ENCODE measurements at places on chromosomes 1 and 21.

DNA sequence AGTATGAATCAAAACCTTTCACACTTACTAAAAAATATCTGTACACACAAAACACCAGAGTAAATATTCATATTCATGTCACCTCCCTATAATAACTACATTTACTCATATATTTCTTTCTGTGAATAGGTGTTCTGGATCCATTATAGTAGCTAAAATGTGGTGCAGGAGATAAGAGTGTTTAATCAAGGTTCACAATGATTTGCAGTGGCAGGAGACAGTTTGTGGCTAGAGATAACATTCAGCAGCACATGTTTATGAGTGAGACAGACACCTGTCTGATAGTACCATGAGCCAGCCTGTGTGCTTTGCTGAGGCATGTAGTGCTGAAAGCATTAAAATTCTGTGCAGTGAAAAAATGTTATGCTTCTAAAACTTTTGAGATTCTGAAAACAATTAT is 410.3 kb downstream of the SRGAP2C start:
- DNase-seq: no peak

GRCh38 chr1:9643351-9644256 is 7.9 kb upstream of the PIK3CD start:
- DNase-seq: no peak

- no peak for DNase-seq
Measured at GRCh38 chr21:36613059-36613458, 85.9 kb upstream of the SIM2 start.

- DNase-seq: no peak
Measured at GRCh38 chr1:59871746-59872145, 54.8 kb downstream of the CYP2J2 start.

GRCh38 chr1:115560027-115560426 is 81.7 kb upstream of the VANGL1 start:
- DNase-seq: no peak

DNA sequence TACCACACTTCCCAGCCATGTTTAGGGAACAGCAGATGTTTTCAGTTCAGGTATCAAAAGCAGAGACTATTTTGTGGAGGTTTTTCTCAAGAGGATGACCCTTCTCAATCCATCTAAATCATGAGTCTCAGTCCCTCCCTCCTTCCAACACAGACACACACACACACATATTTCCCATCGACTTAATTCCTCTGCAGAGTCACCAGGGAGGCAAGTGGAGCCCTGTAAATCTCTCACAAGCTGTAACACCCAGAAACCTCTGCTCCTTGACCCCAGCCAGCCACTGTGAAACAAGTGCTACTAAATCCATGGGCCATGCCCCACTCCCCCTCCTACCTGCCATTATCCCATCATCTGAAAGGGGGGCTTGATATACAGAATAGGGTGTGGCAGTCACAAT is 10.6 kb upstream of the KCND3 start:
- DNase-seq: no peak

GRCh38 chr1:27037518-27037917 is 24.9 kb upstream of the TENT5B start:
- DNase-seq: no peak

- DNase-seq: no peak
Measured at GRCh38 chr1:170221495-170221894, 75.7 kb downstream of the NTMT2 start.

DNA sequence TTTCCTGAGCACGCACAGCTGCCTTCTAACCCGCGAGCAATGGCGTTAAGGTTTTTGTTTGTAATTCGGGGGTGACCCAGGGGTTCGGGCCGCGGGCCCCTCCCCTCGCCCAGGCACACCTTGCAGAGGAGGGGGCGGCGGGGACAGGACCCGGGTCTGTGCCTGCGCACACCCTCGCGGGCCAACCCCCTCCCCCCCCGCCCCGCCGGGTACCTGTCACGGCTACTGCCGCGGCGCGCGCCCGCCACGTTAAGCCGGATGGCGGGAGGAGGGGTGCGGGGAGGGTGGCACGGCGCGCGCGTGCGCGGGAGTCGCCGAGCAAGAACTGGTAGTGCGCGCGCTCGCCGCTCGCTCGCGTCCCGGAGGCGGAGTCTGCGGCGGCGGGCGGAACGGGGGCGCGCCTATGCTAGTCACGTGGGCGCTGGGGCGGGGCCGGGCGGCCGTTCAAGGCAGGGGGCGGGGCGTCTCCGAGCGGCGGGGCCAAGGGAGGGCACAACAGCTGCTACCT is at the start of gene TPTE:
Gene TPTE, plus strand, starts transcription at position 493 of the 508 bp plus-strand sequence. CDS start 17,141 bp downstream, outside the sequence.
- DNase-seq: no peak

- peak; percentile 86 for DNase-seq
Measured at GRCh38 chr1:211469938-211470529, 21.9 kb downstream of the RD3 start.

DNA sequence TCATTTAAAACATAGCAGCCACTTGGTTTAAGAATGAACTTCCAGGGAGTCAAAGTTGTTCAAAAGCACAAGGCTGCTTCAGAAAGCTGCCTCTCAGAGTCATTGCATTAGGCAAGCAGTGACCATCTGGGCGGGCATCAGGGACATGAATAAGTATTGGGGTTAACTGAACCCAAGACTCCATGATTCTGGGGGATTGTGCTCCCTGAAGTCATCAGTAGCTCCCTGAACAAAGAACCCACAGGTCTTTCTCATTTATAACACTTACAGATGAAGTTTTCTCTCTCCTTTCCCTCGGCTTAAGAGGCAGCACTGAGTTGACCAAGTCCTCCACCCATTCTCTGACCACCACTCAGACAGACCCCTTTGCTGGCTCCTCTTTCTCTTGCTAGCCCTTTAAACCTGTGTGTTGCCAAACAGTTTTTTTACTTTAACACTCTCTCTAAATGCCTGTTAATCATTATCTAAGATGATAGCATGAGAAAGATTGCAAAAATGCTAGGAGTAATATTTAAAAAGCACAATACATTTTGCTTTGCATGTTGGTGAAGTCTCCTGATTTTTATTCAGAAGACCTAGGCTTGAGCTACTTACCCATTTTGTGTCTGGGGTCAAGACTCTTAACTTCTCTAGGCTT is 77.0 kb upstream of the ARHGAP29 start:
- no peak for DNase-seq

DNA sequence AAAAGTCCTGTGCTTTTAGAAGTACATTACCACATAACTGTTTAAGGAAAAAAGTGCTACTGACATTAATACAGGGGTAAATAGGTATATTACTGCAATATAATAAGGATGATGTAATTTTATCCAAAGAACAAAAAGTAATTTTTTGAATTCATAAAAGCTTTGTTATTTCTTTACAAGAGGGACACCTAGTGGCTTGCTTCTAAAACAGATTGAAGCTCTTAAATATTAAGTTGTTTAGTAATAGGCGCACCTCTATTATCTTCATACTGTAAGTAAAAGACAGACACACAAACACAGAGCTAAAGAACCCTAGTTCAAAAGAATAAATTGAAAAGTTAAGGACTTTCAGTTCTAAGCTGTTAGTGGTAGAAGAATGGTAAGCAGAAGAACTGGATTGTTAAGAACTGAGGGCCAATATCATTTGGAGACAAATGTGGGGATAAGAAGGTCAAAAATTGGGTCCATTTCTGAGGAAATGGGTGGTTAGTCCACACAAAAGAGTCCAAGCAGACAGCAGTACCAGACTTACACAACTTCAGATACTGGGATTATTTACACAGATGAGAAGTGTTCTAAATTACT is 15.4 kb downstream of the ZNHIT6 start:
- DNase-seq: no peak

- DNase-seq: peak; percentile 53
Measured at GRCh38 chr1:33163621-33164519, 18.0 kb downstream of the TRIM62 start.

GRCh38 chr1:87389011-87389410 is 60.3 kb downstream of the LMO4 start:
- no peak for DNase-seq

DNA sequence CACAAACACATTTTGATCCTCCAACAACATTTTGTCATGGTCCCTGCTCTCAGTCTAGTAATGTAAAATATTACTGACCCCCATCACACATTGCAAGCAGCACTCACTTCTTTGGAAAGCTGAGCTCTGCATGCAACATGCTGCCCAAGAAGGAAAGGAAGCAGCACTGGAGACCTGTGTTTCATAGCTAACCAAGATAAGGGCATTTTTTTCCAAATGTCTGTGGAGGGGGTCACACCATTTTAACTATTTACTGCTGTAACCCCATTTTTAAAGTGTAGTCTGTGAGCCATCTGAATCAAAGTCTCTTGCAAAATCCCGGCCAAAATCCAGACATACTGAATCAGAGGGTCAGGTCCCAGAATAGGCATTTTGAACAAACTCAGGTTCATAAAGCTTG is 4.5 kb upstream of the RASSF5 start:
- DNase-seq: no peak

DNA sequence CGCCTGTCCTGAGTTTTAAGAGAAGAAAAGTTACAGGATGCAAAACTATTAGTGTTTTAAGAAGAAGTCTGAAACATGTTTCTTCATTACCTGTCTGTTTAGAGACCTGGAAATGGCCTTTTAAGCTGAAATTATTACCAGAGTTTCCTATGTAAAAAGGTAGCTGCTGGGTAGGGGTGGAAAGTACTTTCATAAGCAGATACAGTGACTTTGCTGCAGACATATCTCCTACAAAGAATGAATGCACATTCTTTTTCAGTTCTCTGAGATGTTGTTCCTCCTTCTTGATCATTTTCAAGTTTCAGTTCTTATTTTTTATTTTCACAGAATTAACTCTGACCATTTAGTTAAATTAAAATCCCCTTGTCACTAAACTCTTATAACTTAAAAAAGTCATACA is 1329.6 kb downstream of the KCNT2 start:
- no peak for DNase-seq

DNA sequence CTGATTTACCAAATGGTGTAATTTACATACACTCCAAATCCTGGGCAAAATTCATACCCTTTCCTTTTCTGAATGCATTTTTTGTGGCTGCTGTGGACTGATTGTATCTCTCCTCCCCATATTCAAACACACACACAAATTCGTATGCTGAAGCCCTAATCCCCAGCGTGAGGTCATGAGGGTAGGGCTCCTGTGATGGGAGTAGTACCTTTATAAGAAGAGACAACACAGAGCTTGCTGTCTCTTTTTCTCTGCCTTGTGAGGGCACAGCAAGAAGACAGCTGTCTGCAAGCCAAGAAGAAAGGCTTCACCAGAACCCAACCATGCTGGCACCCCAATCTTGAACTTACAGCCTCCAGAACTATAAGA is 24.4 kb downstream of the DUSP10 start:
- no peak for DNase-seq

DNA sequence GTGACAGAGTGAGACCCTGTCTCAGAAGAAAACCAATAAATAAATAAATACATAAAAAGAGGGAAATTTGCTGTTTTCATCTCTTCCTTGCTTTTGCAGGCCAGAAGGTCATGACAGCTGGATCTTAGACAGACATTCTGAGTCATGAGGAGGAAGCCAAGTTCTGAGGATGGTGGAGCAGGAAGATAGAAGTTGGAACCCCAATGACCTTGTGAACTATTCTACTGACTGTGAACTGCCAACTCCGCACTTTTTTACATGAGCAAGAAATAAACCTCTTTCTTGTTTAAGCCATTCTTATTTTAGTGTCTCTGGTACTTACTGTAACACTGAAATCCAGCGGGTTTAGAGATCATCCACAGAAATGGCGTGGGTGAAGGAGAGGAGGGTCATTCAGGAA is 8.5 kb downstream of the CD84 start:
- DNase-seq: no peak

- DNase-seq: no peak
Measured at GRCh38 chr1:58451560-58452191, 94.8 kb downstream of the OMA1 start.

All from HEK293T (cell line).